Chondrocyte (in vitro differentiated cells): ENCODE measurements at places on chromosomes 5 and 9. TPM values are rescaled to one million over a fixed set of nuclear protein-coding genes. Genes with fewer than 3 reads are reported as not detected.

The ALG2 gene
- 32.2 to 34.3 TPM (median 33.9 TPM) in 3 replicates for total RNA-seq

The PAEP gene
- not detected in 3 replicates for total RNA-seq

The LECT2 gene
- total RNA-seq, result not detected in 3 replicates

The CCL27 gene
- total RNA-seq, result not detected in 3 replicates

- DNase-seq, result no peak
Measured at GRCh38 chr9:18479405-18479804, 5.5 kb downstream of the ADAMTSL1 start.

GRCh38 chr5:113682497-113683136, 169.1 kb downstream of the YTHDC2 start:
- no peak for DNase-seq

- DNase-seq, result no peak
Measured at GRCh38 chr9:121692606-121693387, 41.4 kb downstream of the DAB2IP start.

- DNase-seq, result no peak
Measured at GRCh38 chr5:171474230-171474813, 54.9 kb downstream of the FGF18 start.

DNA sequence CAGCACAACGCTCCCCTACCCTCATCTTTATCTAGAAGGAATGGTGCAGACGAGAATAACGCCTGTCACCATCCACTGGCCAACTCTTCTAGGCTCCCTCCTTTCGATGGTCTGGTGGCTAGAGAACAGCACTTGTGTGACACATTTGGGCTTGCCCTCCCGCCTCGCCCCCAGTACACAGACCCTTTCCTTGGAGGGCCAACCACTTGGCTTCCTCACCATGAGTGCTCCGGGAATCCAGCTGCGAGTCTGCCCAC, 1.4 kb downstream of the GNAQ start:
- DNase-seq, result no peak

GRCh38 chr5:95861864-95862561, 39.5 kb upstream of the GLRX start:
- no peak for DNase-seq

DNA sequence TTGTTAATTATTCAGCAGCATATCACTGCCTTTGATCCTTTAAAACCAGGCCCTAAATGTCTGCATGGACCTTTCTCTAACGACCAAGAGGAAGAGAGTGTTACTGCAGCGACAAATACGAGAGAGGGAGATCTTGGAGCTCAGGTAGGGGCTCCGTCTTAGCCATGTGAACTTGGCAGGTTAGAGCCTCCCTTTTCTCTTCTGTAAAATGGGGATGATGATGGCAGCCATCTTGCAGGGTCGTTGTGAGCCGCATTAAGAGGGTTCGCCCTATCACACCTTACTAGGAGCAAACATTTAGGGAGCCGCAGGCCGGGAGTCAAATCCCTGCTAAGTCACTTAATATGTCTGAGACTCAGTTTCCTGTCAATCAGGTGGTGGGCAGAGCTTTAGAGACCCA, 1.6 kb downstream of the ENG start:
- DNase-seq, result no peak
